Germinal center (tissue), 1 donor: ENCODE measurements at places on chromosomes 1 and 21.

- DNase-seq = no peak
Observed at GRCh38 chr1:10678402-10678801, 118.0 kb downstream of the CASZ1 start.

DNA sequence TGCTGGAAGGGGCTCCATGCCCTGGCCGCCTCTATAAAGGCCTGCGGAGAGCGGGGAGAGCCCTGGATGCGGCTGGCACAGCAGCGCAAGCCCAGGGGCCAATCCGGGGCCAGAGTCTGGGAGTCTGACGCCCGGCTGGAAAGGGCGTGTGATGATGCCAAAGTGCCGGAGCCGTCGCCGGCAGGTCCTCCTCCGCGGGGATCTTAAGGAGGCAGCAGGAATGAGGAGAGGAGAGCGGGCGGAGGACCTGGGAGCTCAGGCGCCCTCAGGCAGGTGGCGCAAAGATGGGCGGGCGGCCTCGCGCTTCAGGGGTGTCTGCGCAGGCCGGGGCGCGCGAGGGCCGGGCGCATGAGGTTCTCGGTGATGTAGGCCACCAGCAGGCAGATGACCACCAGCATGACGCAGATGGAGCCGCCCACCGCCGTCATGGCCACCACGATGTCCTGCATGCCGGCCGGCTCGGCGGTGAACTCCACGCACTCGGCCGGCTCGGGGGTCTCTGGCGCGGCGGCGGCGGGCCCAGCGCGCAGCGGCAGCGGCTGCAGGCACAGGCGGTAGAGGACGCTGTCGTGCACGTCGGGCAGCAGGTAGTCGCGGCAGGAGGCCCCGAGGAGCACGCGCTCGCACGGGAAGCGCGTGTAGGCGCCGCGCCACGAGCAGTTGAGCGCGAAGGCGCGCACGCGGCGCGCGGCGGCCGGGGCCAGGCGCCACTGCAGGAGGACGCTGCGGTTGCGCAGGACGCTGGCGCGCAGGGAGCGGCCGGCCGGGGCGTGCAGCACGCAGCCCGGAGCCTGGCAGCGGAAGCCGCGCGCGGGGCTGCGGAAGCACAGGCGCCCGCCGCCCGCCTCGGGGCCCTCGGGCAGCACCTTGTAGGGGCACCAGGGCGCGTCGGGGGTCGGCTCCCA lies 653 bp downstream of the FNDC10 start:
- DNase-seq = peak; percentile 56

DNA sequence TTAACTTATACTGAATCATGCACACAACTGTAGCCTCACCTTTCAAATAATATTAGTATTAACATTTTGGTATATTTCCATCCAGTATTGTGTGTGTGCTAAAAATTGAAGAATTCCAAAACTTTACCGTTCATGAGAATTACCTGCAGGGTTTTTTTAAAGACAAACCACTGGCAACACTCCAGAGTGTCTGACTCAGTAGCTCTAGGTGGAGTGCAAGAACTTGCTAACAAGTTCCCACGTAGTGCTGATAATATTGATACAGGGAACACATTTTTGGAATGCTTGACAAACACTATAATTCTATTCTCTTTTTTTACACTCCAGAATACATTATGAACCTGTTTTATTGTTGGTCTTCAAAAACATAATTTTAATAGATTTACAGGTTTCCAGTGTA lies 27.7 kb upstream of the SLC5A9 start:
- DNase-seq = no peak

- no peak for DNase-seq
Observed at GRCh38 chr1:62382658-62382955, 54.2 kb upstream of the USP1 start.

DNA sequence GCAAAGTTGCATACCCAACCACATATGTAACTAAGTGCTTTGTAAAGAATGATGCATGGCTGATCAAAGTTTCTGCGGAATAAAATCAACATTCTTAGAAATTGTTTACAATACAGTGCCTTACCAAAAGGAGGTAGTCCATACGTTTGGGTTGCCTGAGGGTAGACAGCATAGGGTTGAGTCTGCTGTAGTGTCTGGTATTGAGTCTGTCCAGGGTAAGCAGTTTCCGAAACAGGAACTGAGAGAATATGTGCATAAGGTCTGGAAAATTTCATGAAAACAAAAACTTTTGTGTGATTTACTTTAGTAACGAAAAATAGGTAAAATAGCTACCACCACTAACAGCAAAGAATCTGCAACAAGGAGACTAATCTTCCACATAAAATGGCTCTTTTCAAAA lies 53.0 kb downstream of the EYA3 start:
- DNase-seq = no peak

- no peak for DNase-seq
Observed at GRCh38 chr1:168696125-168696760, 32.8 kb downstream of the DPT start.

DNA sequence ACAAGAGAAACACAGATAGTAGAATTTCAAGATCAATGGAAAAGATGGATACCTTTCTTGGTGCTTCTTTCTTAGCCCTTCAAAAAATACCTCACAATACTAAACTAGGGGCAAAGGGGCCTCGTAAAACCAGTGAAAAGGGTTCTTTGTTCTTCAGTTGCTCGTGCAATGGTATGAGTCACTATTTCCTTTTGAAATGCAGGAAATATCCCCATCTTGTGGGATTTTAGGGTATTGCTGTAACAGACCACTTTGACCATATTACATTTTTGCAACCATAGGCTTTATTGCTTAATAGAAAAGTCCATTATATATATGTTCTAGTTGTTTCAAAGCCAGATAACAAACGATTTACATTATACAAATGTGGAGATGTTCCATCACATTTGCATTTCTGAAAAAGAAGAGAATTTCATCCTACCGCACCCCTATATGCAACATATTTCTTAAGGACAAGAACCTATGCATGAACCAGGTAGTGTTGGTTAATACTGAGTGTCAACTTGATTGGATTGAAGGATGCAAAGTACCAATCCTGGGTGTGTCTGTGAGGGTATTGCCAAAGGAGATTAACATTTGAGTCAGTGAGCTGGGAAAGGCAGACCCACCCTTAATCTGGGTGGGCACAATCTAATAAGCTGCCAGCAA lies 88.6 kb upstream of the PKN2 start:
- DNase-seq = no peak

GRCh38 chr21:46119637-46120271 lies 21.8 kb downstream of the COL6A2 start:
- DNase-seq = no peak

DNA sequence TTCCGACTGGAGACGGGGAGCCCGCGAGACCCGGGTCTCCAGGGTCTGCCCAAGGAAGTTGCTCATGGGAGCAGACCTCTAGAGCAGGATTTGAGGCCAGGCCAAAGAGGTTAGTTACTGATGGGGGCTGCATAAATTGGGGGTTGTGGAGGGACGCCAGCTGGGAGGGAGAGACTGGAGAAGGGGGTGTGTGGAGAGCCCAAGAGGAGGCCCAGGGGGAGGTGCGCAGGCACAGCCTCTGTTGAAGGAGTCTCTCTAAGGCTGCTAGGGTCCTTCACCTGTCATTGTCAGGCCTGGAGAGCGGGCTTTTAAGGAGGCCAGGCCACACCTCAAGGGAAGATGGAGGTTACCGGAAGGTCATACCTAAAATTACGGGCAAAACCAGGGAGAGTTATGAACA lies 363 bp downstream of the PLA2G5 start:
- DNase-seq = no peak

DNA sequence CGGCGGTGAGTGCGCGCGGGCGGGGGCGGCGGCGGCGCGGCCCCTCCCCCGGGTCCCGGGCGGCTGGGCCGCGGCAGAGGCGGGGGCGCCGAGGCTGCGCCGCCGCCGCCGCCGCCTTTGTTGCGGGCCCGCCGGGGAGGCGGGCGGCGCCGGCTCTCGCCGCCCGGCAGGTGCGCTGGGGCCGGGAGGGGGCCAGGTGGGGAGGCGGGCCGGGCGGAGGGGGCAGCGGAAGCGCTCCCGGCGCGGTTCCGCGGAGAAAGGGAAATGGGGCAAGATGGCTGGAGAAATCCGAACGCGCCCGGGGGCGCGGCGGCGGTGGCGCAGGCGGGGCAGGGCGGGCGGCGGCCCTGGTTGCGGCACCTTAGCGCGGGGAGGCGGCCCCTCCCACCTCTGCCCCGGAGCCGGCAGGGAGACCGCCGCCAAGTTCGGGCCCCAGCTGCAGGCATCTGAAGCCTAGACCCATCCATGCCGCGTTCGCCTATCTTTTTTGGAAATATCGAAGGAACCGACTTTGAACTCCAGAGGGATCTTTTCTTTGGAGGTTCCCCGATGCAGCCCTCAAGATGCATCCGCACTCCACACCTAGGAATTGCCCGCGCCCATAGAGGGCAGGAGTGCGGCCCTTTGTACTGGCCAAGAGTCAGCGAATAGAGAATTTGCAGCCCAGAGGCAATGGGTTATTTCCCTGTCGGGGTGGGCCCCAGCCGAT lies 479 bp downstream of the POGK start:
- DNase-seq = peak; percentile 66

- no peak for DNase-seq
Observed at GRCh38 chr1:179702946-179703539, 40.0 kb upstream of the FAM163A start.

DNA sequence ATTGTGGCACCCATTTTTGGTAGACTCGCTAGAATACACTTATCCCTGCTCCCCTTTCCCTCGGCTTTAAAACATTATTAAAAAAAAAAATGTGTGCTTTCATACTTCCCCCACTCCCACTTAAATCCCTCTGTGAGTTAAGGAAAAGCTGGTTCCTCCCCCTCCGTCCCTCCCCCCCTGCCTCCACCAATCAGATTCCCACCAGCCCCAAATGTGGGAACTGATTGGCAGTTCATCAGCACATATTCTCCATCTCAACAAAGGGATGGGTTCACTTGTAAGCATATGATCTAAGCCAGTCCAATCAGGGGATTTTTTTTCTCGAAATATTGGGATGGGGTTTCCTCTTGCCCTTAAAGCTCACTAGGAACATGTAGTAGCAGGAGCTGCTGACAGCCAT lies 10.8 kb upstream of the FYB2 start:
- no peak for DNase-seq

DNA sequence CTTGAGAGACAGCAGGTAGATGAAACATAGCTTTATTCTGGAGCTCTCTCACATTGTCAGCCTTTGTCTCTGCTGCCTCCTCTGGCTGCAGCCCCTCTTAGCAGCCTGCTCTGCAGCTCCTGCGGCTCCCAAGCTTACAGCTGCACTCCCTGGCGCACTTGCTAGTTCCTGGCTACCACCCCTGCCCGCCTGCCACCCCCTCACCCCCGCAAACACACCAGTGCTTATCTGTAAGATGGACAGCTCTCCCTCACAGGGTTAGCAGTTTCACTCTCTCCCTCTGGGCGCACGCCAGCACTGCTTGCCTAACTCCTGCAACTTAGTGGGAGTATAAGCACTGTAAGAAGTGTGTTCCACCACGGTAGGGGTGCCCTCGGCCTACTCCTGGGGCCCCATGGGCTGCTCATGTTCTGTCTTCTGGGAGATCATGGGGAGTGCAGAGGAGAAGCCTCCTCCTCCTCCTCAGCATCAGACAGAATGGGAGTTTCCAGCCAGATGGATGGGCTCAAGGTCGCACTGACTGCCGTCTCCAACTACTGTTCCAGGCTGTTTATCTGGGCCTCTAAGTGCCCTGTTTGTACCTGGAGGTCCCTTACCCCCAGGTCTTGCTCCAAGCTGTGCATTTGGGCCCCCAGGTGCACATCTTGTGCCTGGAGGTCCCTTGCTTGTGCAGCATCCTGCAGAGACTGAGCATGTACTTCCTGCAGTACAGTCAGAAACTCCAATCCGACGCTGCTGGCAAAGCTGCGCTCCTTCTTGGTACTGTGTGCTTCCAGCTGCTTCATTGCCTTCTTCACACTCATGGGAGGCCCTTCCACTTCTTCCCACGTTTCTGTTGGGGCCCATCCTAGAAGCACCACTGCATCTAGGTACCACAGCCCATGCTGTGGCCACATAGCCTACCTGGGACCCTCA lies 1388.1 kb downstream of the AMY1C start:
- no peak for DNase-seq

DNA sequence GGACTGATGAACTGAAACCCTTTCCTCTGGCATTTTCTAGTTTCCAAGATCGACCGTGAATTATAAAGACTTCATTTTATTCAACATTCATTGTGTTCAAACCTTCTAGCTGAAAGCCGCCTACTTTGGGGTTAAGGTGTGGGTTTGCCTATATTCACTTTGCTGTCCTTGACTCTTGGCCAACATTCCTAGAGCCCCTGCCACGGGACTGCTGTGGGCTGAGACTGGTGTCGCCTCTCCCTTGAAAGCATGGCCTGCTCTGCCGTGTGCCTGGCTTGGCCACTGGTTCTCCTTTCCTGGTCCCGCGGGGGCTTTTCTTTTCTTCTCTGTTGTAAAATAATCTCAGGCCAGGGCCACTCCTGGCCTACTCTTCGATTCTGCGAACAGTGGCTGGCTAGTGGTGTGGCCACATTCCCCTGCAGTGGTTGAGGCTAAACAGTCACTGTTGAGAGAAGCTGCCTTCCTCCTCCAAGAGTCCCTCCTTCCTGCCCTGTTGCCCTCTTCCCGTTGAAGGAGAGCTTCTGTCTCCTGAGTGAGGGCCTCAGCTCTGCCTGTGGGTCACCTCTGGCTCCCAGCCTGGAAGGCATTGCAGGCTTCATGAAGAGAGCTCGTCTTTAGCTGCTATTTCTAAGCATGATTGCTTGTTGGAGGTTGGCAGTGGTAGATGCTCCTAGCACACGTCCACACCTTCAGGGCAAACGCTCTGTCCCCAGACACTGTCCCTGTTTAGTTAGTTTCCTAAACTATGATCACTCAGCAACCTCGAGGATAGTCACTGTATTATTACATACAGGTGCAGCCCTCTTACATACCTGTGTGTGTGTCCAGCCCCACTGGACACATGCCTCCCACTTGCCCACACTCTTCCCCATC lies 80.5 kb downstream of the GALNT2 start:
- DNase-seq = no peak

DNA sequence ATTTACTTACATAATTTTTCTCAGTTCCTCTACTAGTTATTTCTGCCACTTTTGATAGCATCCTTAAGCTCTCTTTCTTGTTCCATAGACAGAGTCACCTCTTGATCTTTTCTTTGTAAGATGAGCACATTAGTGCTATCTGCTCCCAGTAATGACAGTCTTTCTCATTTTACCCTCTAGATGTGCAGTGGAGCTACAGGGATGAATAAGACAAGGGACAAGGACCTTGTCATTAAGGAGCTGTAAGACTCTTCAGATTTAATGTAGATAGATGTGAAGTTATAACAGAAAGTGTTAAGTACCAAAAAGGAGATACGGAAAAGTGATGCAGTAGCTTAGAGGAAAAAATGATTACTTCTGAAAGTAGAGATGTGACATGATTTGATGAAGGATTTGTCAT lies 20.4 kb downstream of the SCP2 start:
- no peak for DNase-seq
